ENCODE measurements at places on chromosomes 7 and 10. TPM values are rescaled to one million over a fixed set of nuclear protein-coding genes. Genes with fewer than 3 reads are reported as not detected.

- DNase-seq, result no peak
Observed at GRCh38 chr7:18175801-18176450, 148.3 kb upstream of the PRPS1L1 start.

DNA sequence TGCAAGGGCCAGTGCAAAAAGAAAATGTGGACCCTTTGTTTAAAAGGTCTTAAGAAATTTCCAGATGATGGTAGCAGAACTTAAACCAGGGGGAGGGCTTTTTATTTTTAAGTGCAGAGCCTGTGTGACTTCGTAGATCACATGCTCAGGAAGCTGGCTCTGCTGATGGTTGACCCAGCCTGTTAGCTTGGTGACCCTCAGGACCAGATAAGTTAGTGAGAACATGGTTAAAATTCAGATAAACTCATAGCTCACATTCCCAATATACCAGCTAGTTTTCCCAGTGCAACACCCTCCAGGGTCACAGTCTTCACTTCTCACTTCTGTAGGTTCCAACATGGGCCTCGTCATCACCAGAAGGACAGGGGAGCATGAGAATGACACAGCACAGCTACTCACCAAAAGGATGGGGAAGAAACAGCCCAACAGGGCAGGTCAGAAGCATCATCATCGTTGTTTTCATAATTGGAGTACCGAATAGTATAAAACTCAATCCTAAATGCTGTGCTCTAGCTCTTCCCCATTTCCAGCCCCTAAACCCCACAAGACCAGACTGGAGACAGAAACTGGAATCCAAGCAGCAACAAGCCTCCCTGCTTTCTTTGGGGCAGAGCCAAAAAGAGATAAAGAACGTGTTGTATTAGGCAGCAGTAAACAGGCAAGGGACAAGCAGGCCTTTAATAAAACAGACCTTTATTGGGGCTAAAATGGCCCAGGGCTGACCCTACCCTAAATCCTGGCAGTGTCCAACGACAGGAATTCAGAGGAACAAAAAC is 102.2 kb upstream of the ANKRD1 start:
- no peak for DNase-seq

DNA sequence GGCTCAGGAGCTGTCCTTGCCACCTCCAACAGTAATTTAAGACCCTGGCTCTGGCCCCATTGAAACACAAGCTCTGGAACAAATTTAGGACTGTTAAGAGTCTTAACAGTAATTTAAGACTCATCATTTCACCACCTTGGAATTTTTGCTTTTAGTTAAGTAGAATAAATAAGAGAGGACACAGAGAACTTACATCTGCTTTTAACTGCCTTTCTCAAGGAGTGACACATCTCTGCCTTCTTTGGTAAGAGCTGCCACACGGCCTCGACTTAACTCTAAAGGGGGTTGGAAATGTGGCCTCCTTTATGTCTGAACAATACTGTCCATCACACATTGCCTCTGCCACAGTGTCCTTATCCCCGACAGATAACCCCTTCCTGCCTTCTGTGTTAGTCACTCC is 77.9 kb downstream of the HERPUD2 start:
- no peak for DNase-seq

- DNase-seq, result no peak
Observed at GRCh38 chr10:70965566-70965965, 77.2 kb upstream of the PCBD1 start.

NODAL gene
- not detected for polyA plus RNA-seq

GRCh38 chr7:40694991-40695390 is 560.2 kb downstream of the SUGCT start:
- no peak for DNase-seq

PRR15 gene
- polyA plus RNA-seq, result 0.29 TPM

FAM25G gene
- polyA plus RNA-seq, result not detected

DNA sequence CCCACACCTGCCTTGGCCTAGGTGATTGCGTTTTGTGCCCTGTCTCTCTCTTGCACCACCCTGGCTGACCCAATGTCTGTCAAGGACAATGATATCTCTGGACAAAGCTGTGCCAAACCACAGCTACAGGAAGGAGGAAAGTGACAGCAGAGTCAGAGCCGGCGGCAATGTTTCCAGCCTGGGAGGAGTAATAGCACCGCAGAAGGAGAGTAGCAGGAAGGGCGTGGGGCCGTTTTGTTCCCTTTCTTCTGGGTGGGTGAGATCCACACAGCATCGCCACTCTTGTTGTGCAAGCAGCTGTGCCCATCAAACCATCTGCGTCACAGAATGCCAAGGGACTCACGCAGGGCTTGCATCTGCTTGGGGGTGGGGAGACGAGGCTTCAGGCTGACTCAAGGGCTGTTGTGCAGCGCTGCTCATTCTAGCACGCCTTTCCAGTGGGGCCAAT is 341.6 kb upstream of the AUTS2 start:
- DNase-seq, result peak; percentile 40

GDF10 gene
- polyA plus RNA-seq, result not detected

HNRNPH3 gene
- polyA plus RNA-seq, result 91.7 TPM

GRCh38 chr7:11552676-11553296 is 279.2 kb downstream of the THSD7A start:
- DNase-seq, result no peak

OR2A12 gene
- not detected for polyA plus RNA-seq

MRLN gene
- polyA plus RNA-seq, result not detected

DNA sequence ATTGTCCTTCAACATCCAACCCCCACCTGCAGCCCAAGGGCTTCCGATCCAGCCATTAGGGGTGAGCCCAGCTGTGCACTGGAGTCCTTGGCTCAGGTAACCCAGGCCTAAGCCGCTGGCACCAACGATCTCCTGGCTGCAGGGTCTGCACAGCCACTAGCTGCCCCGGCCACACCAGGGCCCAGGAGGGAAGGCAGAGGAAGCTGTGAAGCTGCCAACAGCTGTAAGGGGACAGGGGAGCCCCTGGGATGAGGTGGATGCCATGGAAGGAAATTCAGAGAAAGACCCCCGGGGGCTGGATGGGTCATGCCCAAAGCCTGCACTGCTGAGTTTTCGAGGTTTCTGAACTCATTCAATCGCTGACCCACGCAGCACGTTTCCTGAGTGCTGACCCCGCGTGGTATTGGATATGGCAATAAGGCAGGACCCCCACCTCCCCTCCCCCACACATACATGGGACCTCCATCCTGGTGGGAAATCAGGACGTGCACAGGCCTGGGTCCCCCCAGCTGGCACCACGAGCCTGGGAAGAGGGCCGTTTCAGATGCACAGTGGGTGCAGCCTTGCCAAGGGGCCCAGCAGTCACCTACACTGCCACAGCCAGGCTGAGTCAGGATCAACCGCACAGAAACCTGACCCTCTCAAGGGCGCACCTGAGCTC is 170.3 kb downstream of the DIP2C start:
- DNase-seq, result no peak
